Stimulated activated CD8-positive, alpha-beta memory T cell treated with anti-CD3 and anti-CD28 coated beads, Interleukin-12 subunit alpha, Interleukin-12 subunit beta, amount 100 ng/mL, for 1 hour (primary cell): ENCODE measurements at places on chromosomes 1 and 21.
A peak's percentile ranks its signal among the peaks of the same experiment; 100 is the strongest.

GRCh38 chr1:233135833-233136232 is 159.7 kb downstream of the PCNX2 start:
- no peak for DNase-seq

GRCh38 chr1:37162059-37162458 is 127.7 kb upstream of the GRIK3 start:
- DNase-seq: no peak

GRCh38 chr1:61215119-61215518 is 132.8 kb downstream of the NFIA start:
- DNase-seq: no peak

- DNase-seq: no peak
Measured at GRCh38 chr1:11273595-11274234, 717 bp downstream of the UBIAD1 start.

DNA sequence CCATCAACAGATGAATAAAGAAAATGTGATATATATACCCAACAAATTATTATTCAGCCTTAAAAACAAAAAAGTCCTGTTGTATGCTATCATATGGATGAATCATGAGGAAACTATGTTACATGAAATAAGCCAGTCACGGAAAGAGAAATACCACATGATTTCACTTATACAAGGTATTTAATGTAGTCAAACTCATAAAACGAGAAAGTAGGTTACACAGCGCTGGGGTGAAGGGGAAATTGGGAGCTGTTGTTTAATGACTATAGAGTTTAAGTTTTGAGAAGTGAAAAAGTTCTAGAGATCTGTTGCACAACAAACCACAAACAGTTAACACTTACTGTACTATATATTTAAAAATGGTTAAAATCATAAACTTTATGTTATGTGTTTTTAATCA is 58.5 kb downstream of the SLC25A24 start:
- DNase-seq: no peak

DNA sequence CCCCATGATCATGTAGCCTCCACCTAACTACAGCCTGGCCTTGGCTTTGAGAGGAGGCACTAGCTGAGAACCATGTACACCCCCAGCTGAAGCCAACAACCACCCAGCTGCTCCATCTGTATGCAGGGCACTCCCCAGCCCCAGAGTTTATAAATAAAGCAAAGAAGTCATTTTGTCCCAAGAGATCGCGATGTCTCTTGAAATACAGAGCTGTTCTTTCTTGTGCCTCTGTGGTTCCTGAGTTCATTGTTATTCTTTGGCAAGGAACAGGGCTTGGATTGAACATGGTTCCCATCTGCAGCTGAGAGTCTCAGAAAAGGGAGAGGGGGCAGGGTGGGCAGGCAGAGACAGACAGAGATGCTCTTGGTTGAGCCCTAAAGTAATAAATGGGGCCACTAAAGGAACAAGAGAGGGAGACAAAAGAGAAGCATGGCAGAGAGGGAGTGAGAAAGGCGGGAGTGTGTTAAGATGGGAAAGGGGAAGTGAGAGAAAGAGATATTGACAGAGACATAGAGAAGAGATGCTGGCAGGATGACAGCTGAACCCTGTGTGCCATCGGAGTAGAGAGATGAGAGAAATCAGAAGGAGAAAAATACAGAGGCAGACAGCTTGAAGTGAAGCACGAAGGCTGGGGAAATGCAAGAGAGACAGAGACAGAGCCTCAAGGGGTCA is 63.3 kb downstream of the TNR start:
- DNase-seq: no peak

DNA sequence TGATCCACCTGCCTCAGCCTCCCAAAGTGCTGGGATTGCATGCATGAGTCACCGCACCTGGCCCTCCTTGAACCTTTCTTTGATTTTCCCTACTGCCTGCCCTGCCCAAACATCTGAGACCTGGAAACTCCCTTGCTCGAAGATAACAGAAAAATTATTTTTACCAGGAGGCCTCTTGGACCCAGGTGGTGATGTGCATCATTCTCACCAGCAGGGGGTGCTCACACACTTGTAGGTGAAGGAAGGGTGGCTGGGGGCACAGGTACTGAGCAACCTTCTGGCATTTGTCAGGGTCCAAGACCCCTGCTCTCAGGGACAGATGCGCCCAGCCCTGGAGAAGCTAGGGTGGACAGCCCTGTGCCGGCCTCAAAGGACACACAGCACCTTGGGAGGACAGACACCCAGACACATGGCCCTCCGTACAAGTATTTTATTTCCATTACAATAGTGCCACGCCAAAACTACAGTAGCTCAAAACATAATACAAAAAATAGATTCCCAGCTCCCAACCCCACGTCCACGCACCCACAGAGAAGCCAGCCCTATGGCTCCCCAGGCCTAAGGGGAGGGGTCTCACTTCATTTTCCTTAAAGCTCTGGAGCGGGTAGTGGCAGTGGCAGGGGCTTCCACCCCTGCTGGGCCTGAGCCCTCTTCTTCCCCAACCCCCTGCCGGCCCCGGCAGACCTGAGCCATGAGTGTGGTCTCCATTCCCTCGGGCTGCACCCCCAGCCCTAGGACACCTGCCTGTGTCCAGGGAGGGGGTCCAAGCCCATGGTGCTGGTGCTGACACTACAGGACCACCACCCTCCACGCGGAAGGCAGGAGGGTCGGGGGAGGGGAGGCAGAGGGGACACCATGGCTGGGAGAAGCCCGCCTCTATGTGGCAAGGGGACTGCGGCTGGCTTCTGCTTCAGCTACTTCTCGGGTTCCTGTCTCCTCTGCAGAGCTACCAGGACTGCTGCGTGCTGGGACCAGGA is 40.4 kb upstream of the EIF4G3 start:
- peak; percentile 49 for DNase-seq

GRCh38 chr1:1777583-1777899 is 729 bp downstream of the NADK start:
- no peak for DNase-seq

- DNase-seq: no peak
Measured at GRCh38 chr1:38135625-38136414, 89.2 kb upstream of the POU3F1 start.

- DNase-seq: no peak
Measured at GRCh38 chr1:10704368-10704882, 92.0 kb downstream of the CASZ1 start.
